ENCODE measurements at places on chromosomes 11 and 22.

DNA sequence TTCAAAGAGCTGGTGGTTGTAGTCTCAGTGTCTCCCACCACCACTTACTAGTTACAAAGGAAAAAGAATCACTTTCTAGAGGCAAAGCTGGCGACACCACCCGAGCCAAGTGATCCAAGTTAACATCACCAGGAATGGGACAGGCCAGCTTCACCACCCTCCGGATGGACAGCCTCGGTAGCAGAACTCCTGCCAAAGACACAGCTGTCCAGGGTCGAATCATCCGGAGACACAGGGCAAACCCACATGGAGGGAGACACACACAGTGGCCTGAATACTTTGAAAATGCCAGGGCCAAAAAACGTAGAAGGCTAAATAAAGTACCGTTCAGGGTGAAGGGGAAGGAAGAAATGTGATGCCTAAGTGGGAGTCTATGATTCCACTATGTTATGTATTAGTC lies 33.1 kb downstream of the KCNQ1 start:
- no peak for DNase-seq

GRCh38 chr11:128574576-128575011 lies 12.8 kb downstream of the ETS1 start:
- no peak for DNase-seq

- no peak for DNase-seq
Measured at GRCh38 chr11:8067567-8067928, 13.5 kb upstream of the TUB start.

GRCh38 chr22:22035203-22035602 lies 52.6 kb upstream of the TOP3B start:
- DNase-seq: no peak

- DNase-seq: no peak
Measured at GRCh38 chr11:76155500-76156227, 50.6 kb downstream of the WNT11 start.

- DNase-seq: no peak
Measured at GRCh38 chr11:118771547-118772288, 19.2 kb downstream of the DDX6 start.

DNA sequence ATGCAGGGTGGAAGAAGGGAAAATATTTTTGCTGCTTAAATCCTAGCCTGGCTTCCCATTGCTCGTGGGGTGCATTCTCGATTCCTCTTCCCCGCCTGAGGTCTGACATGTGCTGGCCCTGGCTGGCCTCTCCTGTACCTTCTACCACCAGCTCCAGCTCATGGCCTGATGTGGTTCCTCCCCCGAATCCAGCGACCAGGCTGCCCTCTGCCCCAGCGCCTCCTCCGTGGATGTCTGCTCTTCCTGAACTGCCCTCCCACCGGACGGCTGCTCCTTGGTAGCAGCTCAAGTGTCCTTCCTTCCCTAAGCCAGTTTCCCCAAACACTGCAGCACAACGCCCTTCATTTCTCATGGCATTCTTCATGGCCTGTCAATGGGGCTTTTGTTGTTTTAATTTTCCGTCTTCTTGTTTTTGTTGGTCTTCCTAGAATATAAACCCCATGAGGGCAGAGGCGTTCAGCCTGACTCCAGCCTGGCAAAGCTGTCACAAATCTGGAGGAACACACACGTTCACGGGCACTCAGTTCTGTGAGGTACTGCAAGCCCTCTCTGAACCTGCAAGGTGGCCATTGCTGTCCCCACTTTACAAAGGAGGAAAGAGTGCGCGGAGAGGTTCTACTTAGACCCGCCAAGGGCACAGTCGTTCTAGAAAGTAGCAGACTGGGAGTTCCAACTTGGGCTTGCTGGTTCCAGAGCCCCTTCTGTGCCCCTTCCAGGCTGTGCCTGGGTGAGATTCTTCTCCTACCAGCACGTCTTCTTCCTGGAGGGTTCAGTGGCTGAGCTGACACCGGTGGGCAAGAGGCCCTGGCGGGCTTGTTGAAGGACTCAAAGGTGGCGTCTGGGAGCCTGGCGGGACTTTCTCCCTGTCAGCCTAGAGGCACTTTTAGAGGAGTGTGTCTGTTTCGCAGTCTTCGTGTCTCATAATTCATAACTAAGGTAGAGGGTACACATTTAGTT lies 953 bp upstream of the LRP5 start:
- no peak for DNase-seq

GRCh38 chr11:34313099-34313517 lies 44.7 kb downstream of the ABTB2 start:
- no peak for DNase-seq

GRCh38 chr11:102172127-102172848 lies 62.0 kb downstream of the YAP1 start:
- DNase-seq: no peak

DNA sequence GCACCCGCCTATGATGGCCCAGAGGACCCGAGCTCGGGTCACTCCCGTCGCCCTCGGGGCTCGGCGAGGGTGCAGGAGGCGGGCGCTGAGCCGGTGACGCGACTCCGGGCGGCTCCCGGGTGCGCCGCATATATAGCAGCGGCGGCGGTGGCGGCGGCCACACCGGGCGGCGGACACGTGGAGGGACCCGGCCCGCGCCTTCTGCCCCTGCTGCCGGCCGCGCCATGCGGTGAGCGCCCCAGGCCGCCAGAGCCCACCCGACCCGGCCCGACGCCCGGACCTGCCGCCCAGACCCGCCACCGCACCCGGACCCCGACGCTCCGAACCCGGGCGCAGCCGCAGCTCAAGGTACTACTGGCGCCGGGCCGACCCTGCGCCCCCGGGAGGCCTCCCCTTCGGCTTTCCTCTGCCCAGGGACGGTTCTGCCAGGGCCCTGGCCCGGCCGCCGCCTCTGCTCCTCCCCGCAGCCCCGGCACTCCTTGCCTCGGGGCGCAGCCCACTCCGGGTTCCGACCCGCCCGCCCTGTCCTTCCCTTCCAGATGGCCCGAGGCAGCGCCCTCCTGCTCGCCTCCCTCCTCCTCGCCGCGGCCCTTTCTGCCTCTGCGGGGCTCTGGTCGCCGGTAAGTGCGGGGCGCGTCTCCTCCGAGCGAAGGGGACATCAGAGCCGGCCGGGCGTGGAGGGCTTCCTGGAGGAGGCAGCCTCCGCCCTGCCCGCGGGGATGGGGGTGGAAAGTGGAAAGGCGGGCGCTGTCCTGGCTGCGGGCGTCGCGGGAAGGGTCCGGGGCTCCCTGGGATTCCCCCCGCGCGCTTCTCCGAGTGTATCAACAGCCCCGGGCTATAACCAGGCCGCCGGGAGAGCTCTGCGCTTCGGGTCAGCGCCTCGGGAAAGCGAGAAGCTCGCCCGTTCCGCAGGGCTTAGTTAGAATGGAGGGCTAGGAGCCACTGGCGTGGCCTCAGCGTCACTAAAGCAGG lies at the start of gene GAL:
Gene GAL, plus strand, starts transcription at position 160 of the 972 bp plus-strand sequence. Its CDS starts 380 bp downstream, at position 540.
- no peak for DNase-seq

DNA sequence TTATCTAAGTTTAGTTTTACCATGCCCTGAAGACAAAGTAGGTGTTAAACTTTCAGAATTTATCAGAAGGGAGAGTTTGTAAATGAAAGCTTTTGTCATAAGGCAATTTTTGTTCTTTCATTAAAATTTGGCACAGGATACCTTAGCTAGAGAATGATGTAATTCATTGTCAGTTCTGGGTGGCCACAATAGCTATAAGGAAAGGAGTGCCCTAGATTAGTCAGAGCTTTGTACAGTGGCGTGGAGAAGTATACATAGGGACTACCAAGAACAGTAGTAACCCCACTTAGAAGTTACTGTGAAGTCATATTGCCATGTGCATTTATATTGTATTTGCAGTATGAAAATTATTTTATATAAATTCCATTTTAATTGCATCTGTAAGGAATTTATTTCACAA lies 126.3 kb upstream of the CARD18 start:
- no peak for DNase-seq

GRCh38 chr11:115761817-115762216 lies 257.6 kb upstream of the CADM1 start:
- no peak for DNase-seq

GRCh38 chr22:30883586-30884145 lies 84.9 kb downstream of the MORC2 start:
- no peak for DNase-seq

- no peak for DNase-seq
Measured at GRCh38 chr11:1854132-1854948, 1.5 kb downstream of the LSP1 start.

DNA sequence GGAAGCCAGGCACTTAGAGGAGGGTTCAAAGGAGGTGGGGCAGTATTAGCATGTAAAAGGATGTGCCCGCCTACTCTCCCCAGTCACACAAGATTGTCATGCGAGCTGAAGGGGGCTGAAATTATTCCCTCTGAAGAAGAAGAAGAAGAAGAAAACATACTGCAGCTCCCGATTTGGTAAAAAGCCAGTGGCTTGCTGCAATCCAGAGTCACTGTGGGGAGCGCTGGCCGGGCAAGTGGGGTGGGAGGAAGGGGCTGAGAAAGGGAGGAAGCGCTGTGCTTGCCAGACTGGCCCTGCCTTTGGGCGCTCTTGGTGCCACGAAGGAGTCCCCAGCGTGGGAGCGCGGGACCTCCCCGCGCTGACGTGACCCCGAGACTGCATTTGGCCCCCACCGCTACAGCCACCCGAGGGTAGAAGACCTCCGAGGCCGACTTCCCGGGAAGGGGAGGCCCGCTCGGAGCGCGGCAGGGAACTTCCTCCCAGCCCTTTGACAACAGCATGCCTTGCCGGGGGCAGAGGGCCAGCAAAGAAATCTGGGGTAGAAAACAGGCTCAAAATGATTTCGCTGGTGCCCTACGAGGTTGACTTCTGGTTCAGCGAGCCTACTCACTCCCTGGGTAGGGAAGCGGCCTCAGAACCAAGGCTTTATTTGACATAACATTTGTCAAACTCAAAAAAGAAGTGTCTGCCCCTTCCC lies 906.3 kb downstream of the DLG2 start:
- no peak for DNase-seq

DNA sequence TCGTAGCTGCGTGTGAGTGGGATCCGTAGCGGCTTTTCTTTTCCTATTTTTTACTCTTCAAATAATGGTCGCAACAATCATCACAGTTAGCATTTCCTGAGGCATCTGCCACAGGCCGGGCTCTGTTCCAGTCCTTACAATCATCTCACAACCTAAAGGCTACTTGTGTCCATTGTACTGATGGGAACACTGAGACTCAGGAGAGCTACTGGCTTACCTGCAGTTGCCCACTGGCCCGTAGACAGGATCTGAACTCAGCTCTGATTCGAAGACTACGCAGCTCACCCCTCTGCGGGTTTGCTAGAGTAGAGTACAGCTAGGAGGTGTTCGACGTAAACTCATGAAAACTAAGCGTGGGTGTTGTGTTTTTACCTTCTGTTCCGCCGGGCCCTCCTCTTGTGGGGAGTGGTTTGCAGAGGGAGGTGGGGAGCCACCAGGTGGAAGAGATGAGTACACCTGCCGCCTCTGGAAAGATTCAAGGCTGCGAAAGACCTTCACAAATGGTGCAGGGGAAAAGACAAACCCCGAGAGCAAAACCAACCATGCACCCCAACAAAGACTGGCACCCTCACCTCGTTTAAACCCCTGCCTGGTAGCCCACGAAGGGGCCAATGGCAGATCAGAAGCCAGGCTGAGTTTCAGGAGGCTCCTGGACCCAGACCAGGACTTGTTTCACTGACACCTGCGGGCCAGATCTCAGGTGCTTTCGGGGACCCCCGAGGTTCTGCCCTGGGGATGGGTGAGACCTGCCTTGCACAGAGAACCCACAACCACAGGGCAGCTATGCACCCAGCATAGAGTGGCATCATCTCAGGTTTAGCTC lies 18.3 kb upstream of the RFPL3 start:
- no peak for DNase-seq

- DNase-seq: peak; percentile 74
Measured at GRCh38 chr22:46084943-46085827, 65.1 kb upstream of the PPARA start.

DNA sequence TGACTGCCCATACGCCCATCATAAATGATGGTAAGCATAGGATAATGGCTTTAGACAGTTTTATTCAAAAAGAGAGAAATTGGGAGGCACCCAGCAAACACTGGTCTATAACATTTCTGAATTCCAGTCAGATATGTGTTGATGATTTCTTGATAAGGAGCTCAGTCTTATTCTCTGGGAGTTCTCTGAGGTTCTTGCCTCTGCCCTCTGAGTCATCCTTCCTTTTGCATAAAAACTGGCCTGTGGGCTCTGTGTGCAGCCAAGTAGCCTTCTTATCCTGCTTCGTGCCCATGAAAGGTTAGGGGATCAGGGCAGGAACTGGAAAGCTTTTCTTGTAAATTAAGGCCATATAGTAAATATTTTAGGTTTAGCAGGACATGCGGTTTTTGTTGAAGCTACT lies 48.9 kb downstream of the FAR1 start:
- DNase-seq: no peak
